ENCODE measurements at places on chromosomes 2 and 18.

DNA sequence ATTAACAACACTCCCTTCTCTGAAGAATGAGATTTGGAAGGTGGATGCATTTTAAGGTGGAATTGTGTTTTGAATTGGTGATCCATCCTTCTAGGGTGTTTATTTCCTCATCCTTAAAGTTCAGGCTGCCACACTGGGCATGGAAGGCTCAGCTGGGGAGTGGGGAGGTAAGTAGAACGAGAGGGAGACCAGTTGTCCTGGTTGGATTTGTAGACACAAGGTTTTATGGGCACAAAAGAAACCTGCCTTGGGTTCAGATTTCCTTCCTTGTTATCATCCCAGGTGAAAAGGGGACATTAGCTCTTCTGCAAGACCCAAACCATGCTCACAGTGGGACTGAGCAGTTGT lies 101.0 kb upstream of the SIX3 start:
- no peak for ATAC-seq

- ATAC-seq = no peak
These were observed 258.3 kb upstream of the CXCR4 start for GRCh38 chr2:136376211-136376610.

GRCh38 chr2:164014791-164015190 lies 279.0 kb upstream of the FIGN start:
- no peak for ATAC-seq

- ATAC-seq = no peak
These were observed 58.9 kb downstream of the TRAPPC8 start for GRCh38 chr18:31884020-31884419.

- ATAC-seq = no peak
These were observed 85.1 kb downstream of the GREB1L start for GRCh38 chr18:21327101-21327500.

DNA sequence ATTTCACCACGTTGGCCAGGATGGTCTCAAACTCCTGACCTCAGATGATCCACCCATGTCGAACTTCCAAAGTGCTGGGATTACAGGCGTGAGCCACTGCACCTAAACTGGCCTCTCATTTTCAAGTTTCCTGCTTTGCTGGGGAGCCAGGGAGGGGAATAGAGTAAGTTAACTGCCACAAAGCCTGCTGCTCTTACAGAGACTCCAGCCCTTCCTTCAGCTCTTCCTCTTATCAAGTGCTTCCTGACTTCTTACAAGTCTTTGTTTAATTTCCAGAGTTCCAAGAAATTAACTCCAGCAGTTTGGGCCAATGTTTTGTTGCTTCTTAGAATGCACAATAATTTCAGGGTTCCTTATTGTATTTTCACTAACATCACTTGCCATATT lies 24.3 kb upstream of the UBE2F start:
- ATAC-seq = no peak

- ATAC-seq = no peak
These were observed 42.8 kb upstream of the PTMA start for GRCh38 chr2:231665245-231666170.

- ATAC-seq = no peak
These were observed 261.9 kb downstream of the TCF4 start for GRCh38 chr18:55326134-55326533.

DNA sequence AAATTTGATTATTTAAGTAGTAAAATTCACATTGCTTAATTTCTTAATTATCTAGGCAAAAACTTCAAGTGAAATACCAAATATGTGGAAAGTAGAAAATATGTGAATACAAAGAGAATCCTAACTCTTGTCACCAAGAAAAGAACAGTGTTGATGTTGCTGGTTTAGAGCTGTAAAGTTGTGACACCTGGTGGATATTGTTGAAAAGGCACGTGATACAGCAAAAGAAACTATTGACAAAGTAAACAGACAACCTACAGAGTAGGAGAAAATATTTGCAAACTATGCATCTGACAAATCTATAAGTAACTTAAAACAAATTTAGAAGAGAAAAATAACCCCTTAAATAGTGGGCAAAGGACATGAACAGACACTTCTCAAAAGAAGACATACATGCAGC lies 25.6 kb upstream of the ZC3H15 start:
- peak; percentile 57 for ATAC-seq

DNA sequence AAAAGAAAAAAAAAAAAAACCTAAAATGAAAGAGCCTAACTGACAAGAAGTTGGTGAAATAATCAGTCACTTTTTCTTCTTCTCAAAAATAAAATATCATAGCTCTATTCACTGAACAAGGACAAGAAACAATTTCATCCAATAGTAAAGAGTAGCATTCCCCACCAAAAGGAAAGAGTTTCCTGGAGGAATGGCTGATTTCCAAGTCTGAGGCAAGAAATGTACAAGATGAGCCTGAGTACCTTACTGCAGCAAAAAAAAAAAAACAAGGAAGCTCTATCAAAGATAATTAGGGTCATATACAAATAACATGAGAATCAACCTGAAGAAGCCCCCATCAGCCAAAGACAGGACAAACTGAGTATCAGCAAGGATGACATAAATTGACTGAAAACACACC lies 11.5 kb downstream of the ROCK1 start:
- no peak for ATAC-seq

DNA sequence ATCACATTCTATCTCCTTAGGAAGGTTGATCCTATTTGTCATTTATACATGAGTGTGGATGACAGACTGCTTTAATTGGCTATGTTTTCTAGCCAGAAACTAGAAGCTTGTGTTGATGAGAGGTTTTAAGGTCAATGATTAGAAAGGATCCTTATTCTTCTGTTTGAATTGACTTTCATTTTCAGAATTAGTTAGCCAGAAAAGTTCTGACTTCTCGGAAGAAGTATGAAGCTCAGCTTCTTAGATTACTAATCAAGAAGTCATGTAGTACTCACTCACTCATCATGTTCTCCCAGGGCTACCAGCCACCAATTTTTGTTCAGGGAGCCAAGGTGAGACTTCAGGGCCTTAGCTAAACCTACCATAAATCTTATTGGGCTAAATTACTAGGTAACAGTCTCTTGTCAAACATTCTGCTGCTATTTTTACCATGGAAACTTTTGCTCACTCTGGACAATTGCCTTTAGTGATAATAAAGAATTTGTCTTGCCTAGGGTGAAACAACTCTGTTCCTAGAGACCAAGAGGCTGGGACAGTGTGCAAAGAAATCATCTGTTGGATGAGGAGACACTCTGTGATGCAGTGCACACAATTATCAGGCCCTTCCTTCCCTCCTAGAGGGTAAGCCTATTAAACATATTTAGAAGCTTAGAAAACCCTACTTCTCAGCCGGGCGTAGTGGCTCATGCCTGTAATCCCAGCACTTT lies 111.6 kb upstream of the DNMT3A start:
- ATAC-seq = no peak

DNA sequence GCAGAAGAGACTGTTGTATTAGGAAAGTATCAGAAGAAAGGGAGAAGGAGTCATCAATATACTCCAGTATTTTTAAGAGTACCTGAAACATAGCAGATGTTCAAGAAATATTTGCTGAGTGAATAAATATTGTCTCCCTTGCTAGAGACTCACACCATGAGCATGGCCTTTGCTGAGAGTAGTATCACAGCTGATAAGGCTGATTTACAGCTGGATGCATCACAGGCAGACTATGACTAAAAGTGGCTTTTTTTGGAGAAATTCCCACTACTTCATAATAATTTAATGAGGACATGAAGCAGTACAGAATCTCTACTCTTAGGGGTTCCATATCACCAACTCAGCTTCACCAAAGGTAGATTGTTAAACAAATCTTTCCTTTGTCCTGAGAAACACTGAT lies 373.3 kb downstream of the RBM43 start:
- ATAC-seq = no peak

DNA sequence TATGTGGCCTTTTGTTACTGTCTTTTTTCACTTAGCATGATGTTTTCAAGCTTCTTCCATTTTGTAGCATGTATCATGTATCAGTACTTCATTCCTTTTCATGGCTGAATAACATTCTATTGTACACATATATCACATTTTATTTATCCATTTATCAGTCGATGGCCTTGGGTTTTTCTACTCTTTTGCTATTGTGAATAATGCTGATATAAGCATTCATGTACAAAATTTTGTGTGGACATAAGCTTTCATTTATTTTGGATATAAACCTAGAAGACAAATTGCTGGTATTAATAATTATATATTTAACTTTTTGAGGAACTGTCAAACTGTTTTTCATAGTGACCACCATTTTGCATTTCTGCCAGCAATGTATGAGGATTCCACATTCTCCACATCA lies 201.1 kb downstream of the ACTR3 start:
- no peak for ATAC-seq

DNA sequence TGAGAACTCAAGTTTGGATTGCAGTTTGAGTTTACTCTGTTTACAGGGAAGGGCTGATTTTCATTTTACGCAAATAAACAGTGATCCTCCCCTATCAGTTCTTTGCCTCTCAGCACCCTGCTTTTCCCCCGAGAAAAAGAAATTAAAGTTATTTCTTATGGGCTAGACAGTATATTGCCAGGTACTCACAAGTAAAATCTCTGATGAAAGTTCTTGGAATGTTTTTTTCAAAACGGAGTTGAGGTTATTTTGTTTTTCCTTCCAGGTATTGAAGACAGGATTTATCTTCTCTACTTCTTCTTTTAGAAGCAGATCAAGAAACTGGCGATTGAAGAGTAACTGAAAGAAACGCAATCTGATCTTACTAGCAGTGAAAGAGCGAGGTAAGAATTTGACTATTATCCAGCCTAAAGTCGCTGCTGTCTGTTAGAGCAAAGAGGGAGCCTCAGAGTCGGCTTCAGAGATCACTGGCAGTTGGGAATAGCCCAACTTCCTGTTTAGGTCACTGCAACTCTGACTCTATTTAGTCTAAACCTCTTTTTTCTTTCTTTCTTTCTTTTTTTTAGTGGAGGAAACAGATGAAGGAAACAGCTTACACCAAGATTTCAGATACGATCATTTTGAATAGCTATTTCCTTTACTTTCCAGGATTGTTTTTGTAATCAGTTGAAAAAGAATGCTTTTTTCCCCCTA lies at the start of gene TFPI:
TFPI (minus strand) TSS at position 425 of the 693 bp plus-strand sequence. CDS start 50,667 bp downstream, outside the sequence.
- peak; percentile 80 for ATAC-seq

- peak; percentile 84 for ATAC-seq
These were observed 50.2 kb downstream of the TEX44 start for GRCh38 chr2:231642631-231643494.

DNA sequence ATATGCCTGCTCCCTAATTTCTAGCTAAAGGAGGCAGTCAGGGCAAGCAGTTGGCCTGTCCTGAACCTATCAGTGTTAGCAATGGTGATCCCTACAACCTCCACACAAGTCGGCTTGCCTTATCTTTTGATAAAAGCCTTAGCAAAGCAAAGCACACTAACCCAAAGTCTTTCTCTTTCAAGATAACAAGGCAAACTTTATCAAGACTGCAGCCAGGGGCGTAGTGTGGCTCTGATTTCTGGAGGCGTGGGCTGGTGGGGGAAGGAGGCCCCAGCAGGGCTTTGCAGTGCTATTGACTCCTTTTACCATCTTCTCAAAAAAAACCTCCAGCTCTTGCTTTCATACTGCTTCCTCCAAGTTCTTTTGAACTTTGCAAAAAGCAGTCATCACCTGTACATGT lies 40.2 kb upstream of the LAMA1 start:
- no peak for ATAC-seq

DNA sequence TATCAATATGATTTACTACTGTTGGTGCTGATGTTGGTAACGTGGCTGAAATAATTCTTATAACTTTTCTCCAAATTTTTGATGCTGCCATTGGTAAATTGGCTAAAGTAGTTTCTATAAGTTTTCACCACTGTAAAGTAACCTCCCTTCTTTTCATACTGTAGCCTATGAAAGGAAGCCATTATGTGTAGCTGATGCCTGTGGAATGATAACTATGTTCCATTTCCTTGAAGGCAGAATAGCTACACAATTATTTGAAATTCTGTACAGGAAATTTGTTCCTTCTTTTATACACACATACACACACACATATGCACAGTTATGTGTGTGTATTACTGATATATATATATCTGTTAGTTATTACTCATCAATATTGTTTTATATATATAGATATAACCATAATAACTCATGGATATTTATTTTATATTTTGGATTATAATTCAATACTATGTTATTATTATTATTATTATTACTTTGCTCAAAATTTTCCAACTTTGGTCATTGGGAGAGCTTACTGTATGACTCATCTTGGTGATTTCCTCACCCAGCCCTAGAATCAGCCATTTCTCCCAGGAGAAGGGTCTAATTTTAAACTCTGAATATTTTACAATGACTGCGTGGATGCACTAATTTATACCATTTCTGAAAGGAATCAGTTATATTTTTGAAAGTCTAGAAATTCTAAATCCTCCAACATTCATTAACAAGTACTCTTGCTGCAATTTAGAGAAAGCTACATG lies 1677.7 kb downstream of the SUCLG1 start:
- ATAC-seq = no peak

DNA sequence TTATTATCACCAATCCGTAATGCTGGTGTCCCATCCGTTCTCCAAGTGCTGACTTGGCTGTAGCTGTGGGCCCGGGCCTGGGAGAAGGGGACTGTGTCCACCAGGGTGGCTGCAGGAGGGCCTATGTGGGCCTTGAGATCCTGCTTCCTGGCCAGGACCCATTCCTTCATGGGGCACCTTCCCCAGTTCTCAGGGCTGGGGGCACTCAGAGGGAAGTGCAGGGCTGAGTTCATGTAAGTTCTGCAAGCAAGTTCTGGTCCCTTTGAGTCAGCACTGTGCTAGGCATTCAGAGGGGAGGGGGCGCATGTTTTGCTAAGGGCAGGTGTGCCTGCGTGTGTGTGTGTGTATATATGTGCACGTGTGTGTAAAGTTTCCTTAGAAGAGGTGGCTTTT lies 94.0 kb downstream of the GLI2 start:
- no peak for ATAC-seq

DNA sequence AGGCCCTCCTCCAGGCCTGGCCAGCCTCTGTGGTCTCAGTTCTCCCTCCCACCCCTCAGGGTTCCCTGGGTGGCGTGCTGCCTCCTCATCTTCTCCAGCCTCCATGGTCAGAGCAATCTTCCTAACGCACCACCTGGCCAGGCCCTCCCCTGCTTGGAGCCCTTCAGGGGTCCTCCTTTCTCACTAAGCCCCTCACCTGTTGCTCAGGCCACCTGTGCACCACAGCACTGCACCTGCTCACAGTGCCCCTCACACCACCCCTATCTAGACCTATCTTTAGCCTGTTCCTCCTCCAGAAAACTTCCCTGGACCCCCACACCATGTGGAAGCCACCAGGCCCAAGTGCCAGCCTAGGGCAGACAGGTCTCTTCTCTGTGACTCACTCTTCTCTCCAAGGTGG lies 267.1 kb downstream of the ATAD2B start:
- ATAC-seq = no peak

DNA sequence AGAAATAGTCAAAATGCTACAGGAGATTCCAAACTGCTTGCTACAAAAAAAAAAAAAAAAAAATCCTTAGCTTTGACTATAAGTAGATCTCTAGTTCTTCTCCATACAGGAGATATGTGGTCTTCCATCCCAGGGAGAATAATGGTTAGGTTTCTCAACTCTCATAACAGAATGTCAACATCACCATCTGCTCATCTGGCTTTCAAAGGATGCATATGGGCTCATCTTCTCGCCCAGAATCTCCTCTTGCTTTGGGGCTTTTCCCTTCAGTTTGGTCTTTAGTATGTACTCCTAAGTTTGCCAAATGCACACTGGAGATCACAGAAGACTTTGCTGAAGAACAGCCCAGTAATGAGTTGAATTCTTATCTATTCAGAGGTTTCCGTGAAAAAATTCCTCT lies 240.7 kb downstream of the NRXN1 start:
- no peak for ATAC-seq

- no peak for ATAC-seq
These were observed 34.3 kb downstream of the NETO1 start for GRCh38 chr18:72833471-72833870.

GRCh38 chr18:36777566-36777965 lies 51.2 kb downstream of the TPGS2 start:
- ATAC-seq = no peak

GRCh38 chr18:63264871-63265270 lies 54.7 kb downstream of the BCL2 start:
- no peak for ATAC-seq

Measured in SK-N-SH treated with all-trans-retinoic acid at 6 μM for 48 hours (cell line).